ENCODE measurements at places on chromosomes 1 and 21.

GRCh38 chr1:192709544-192709943 lies 73.6 kb downstream of the RGS13 start:
- no peak for DNase-seq

- DNase-seq: no peak
Observed at GRCh38 chr1:226732856-226733291, 6.2 kb downstream of the ITPKB start.

GRCh38 chr1:28582248-28582615 lies 9.8 kb upstream of the RAB42 start:
- no peak for DNase-seq

- no peak for DNase-seq
Observed at GRCh38 chr1:27367160-27367650, 444 bp upstream of the MAP3K6 start.

DNA sequence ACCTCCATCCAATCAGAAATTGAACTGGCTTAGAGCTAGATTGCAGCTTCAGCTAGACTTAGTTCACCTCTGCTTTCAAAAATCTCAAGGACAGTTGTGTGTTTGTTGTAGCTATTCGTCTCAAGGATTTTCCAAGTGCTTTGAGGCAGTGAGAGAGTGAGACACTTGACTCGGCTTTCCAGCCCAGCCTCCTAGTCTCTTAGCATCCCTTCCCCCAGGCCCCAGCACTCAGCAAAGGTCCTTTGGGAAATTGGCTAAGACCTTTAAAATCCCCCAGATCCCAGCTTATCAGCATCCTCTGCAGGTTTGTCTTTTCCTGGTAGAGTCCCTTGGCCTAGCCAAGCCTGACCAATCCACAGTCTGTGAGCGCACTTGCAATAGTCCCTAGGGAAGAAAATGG lies 47.9 kb upstream of the PROX1 start:
- no peak for DNase-seq

- DNase-seq: no peak
Observed at GRCh38 chr1:175522880-175523279, 220.5 kb downstream of the TNR start.

DNA sequence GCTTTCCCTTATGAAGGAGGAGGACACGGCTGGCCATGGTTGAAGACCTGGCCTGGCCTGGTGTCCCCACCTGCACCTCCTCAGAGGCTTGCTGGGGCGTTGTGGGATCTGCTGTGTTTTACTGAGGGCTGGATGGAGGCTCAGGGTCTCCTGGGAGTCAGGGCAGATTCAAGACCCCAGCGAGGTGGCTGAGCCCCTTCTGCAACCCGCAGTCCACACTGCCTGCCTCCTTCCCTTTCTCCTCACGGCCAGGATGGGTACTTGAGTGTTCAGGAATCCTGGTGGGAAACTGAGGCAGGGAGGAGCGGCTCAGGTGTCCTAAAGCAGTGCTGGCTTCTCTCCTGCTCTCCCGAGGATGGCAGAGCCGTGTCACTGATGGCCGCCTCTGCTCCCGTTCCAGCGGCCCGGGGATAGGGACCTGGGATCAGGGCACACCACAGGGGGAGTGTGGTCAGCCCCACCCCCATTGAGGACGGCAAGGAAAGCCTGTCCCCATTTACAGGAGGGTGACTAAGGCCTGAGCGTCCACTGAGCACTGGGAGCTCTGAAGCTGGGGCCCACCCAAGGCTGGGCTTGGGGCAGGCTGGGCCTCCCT lies 47.5 kb downstream of the TRPM2 start:
- DNase-seq: no peak

GRCh38 chr1:153032677-153033308 lies 1.8 kb downstream of the SPRR1B start:
- DNase-seq: no peak

DNA sequence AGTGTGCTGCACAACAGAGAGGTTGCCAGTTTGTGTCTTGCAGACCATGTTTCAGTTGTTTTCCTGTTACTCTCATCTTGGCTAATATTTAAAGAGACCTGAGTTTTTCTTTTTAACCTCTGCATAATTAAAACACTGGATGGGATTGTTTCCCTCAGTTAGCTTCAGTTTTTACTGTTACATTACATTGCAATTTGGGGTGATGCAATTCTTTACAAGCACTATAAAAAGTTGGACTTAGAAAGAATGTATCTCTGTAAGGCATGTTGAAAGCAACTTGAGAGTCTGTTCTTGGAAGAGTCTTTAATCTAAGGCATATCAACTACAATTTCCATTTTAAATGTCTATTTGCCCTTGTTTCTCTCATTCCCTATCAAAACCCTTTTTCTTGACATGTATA lies 99.1 kb downstream of the DNM3 start:
- no peak for DNase-seq

DNA sequence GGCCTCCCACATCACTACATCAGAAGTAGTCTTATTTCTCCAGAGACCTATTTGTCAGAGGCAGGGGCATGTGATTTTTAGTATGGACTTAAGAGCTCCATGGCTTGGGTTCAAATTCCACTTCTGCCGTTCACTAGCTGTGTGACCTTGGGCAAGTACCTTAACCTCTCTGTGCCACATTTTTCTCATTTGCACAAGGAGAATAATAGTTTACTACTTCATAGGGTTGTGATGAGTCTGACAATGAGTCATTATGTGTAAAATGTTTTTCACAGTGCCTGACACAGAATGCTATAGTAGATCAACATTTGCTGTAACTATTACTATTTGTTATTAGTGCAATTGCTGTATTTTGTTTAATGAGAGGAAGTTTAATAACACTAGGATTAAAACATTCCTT lies 200.6 kb downstream of the PRDM2 start:
- DNase-seq: no peak

DNA sequence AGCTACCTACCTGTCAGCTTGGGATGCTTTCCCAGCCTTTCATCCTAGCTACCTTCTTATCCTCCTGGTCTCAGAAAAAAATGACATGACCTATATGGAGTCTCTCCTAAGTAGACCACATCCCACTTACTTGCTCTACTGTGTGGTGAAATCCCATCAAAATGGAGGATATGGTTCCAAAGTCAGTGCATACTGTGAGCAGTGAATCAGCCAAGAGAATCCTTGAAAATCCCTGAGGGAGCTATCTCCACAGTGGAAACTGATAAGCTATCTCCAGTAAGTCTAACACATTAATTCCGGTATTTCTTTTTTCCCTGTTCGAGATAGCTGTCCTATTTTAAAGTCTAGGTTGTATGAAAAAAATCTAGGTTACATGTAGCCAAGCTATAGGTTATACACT lies 189.7 kb downstream of the FGGY start:
- DNase-seq: no peak

GRCh38 chr1:170545476-170545875 lies 13.5 kb downstream of the GORAB start:
- DNase-seq: no peak

GRCh38 chr21:27799861-27800260 lies 833.0 kb upstream of the ADAMTS5 start:
- no peak for DNase-seq

DNA sequence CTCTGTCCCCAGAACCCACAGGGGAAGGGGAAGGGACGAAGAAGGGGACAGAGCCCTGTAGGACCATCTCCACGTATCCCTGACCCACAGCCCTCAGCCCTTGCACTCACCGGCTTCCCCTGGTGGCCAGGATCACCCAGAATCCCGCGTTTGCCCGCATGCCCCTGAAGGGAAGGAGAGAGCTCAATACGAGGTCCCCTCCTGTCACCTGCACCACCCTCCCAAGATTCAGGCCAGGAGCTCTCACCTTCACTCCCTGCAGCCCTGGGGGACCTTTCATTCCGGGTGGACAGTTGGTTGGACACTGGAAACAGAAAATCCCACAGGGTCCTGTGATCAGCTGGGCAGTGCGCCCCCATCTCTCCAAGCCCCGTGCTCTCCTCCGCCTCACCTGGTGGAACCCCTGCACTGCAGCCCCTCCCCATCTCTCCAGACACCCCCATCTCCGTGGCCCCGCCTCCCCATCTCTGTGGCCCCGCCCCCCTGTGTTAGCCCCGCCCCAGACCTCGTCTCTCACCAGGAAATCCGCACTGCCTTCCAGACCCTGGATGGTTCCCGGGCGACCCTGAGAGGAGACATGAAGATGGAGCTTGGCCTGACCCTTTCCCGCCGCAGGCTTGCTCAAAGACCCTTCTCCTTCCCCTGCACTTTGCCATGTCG lies 6.0 kb downstream of the COL9A2 start:
- DNase-seq: peak; percentile 71

DNA sequence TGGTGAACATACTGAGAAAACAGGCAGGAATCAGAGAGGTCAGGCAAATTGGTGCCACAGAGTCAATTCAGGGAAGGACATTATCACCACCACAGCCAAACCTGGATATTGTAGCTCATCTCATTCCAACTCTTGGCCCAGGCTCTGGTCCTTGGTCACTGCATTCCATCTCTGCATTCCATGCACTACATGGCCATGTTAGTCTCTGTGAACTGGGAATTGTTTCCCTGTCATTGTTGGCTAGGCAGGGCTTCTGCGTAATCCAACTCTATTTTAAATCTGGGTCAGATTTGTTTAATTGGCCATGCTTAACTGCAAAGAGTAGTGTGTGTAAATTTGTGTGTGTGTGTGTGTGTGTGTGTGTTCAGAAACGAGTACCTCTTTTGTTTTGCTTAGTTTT lies 837.6 kb upstream of the ADAMTS5 start:
- no peak for DNase-seq

DNA sequence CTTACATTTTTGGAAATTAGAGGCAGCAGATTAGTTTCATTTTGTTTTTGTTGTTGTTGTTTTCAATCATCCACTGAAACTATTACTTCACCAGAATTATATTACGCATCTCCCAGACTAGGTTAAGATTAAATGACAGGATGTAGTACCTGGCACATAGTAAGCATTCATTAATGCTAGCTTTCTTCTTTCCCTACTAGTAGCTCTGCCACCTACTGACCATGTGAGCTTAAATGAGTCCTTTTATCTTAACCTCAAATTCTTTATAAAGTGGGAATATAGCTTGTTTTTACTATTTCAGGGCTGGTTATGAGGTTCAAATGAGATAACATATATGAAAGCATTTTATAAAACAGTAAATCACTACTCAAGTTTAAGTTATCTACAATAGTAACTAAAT lies 10.2 kb upstream of the ASPM start:
- DNase-seq: no peak

DNA sequence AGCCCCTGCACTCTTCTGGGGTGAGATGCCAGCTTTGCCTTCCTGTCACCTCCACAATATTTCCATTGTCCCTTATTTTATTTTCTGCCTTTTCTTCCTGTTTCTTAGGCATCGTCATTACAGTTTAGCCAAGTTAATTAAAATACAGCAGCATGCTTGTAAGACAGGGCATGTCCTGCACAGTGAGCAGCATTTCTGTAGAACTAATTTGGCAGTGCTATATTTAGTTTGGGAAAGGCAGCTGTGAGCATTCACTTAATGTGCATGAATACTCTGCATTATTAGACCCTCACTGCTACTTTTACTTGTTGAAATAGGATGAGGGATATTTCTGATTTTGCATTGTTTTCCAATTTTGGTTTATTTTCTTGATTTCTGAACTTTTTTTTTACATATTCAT lies 133.3 kb downstream of the KCNK2 start:
- DNase-seq: no peak

- no peak for DNase-seq
Observed at GRCh38 chr1:230463760-230464159, 37.6 kb upstream of the PGBD5 start.

- no peak for DNase-seq
Observed at GRCh38 chr1:178086294-178086693, 7.6 kb upstream of the RASAL2 start.

DNA sequence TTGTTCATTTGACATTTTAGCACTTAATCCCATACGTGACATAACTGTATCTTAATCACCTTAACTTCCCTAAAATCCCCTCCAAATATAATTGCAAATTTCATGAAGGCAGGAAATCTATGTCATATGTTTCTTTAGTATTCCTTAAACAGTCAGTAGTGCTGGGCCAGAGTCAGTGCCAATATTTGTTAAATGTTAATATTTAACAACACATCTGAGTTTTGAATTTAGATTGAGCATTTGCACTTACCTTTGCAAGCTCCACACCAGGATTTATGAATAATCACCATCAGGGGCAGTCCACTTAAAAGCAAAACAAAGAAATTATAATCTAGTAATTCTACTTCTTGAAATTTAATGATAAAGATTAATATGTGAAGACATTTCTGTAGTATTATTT lies 5.3 kb downstream of the KTI12 start:
- no peak for DNase-seq

DNA sequence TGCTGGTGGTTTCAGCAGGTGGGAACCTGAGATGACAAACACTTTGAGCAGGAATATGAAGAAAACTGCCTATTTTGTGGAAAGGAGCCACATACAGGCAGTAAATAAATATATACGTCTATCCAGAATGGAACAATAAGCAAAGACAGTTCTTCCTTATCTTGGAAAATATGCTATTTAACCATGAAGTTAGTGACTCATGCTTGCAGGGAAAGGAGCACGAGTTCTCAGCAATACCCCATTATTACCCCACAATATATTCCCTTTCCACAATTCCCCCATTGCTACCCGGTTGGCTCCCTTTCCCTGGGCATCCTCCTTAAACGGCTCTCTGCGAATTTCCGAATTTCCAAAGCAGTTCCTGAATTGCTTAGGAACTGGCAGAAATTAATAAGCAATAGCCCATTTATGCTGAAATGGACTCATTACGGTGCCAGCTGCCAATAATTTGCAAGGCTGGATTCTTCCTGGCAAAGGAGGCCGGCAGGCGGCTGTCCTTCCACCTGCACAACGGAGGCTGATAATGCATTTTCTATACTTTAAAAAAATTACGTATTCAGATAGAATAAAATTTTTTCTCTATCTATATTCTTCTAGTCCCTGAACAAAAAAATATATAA lies 65.4 kb downstream of the TIAM1 start:
- no peak for DNase-seq

DNA sequence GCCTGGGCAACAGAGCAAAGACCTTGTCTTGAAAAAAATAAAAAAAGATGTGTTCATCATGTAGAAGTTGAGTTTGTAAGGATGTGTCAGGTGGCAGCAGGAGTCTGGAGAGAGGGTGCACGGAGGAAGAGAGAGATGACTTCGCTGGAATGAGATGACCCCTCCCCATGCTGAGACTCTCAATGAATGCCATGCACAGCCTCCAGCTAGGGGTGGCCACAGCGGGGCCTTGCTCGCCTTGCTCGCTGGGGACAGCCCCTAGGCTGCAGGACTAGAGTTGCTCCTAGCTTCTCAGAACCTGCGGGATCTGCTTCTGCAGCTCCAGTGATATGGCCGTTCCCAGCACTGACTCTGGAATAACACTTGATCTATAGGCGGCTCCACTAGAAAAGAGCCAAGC lies 6.6 kb upstream of the C2CD2 start:
- DNase-seq: no peak

GRCh38 chr1:191145834-191146233 lies 668.2 kb upstream of the BRINP3 start:
- no peak for DNase-seq

DNA sequence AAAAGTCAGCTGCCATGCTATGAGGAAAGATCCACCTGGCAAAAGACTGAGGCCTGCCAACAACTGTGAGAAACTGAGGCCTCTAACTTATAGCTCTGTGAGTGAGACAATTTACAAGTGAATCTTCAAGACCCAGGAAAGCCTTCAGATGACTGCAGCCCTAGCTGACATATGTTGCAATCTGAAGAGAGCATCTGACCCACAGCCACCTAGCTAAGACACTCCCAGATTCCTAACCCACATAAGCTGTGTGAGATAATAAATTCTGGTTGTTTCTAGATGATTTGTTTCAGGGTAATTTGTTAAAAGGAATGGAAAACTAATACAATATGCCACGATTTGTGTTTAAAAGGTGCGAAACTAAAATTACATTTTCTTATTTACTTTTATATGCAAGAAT lies 55.1 kb downstream of the HFM1 start:
- DNase-seq: no peak

- no peak for DNase-seq
Observed at GRCh38 chr1:99474350-99474893, 171.5 kb upstream of the PALMD start.

Data from suprapubic skin (tissue), 4 donors.